ENCODE measurements at places on chromosomes 4 and X.

- DNase-seq: no peak
These were observed at the start of gene FAM13A for GRCh38 chr4:89056953-89057398. Gene FAM13A, minus strand, starts transcription at chr4:89057185. Its CDS starts 221 bp downstream, at chr4:89056964.

GRCh38 chrX:109643687-109644086, 18.7 kb upstream of the KCNE5 start:
- DNase-seq: no peak

- no peak for DNase-seq
These were observed 568 bp downstream of the NIPAL1 start for GRCh38 chr4:48017108-48017571.

GRCh38 chr4:173051716-173052115, 116.9 kb upstream of the GALNT7 start:
- no peak for DNase-seq

- DNase-seq: peak; percentile 8
These were observed 628.9 kb downstream of the TLL1 start for GRCh38 chr4:166501941-166502382.

DNA sequence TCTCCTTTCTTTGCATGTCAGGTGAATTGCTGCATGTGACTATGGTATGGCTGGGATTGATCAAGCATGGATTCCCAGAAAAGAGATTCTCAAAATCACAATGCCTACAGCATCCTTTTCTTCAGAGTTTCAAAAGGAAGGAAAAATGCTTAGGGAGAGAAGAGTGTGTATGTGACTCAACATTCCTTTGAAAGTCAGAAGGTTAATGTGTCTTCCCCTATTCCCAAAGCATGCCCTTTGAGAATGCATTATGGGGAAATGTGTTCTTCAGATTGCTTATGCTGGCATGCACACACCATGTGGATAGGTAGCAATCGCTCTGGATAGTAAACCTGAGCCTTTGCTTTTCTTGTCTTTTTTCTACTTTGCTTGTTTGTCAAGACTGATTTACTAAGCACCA, 78.5 kb downstream of the ELOVL6 start:
- DNase-seq: no peak

DNA sequence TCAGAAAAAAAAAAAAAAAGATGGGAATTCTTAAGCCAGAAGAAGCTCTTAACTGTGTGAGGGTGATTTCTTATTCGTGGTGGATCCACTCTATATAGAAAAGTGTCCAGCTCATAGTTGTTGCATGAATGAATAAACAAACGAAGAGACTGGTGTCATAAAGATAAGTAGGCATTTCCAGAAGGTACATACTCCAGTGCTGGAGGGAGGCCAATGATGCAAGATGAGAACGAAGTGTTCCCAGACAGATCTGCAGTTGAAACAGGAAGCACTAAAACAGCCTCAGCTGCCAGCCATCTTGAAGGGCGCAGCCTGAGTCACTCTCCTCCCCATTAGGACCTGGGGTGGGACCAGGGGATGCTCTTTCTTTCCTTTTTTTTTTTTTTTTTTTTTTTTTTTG, 47.4 kb upstream of the HOPX start:
- DNase-seq: no peak

DNA sequence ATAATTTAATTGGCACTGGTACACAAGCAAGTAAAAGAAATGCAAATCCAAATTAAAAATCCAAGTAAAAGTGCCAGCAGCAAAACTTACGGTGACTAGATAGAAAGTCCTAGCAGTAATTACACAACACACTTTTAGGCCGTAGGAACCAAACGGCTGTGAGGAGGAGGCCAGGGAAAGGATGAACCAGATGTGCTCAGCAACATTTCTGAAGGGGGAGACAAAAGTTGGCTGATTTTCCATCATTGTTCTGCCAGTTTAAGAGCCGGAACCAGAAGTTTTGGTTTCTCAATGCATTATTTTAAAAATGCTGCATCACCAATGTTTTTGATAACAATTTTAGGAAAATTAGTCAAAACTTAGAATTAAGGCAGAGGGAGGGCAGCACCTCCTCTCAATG, 68.7 kb upstream of the ENPP6 start:
- DNase-seq: no peak

DNA sequence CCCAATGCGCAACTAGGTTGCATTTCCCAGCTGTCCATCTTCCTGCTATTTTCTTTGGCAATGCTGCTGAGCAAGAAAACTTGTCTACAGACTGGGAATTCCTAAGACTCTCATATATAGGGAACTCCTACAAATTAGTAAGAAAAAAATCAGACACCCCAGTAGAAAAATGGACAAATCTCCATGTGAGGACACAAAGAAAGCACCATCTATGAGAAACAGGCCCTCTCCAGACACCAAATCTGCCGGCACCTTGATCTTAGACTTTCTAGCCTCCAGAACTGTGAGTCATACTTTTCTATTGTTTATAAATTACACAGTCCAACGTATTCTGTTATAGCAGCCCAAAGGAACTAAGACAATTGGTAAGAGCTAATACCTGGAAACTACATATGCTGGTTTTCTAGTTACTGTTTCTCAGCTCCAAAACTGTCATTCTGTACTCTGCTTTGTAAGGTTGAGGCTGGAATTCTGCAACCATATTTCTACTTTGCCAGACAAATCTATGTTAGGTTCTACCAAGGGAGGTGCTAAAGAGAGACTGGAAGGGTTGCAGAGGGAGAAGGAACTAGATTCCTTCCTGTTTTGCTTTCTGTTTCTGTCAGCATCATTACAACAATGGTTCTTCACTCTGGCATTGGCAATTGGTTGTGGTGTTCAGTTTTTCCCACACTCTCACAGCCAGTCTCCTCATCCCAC, 35.7 kb upstream of the FAM241A start:
- DNase-seq: no peak

- DNase-seq: no peak
These were observed 666.0 kb downstream of the GRID2 start for GRCh38 chr4:92969650-92970379.

DNA sequence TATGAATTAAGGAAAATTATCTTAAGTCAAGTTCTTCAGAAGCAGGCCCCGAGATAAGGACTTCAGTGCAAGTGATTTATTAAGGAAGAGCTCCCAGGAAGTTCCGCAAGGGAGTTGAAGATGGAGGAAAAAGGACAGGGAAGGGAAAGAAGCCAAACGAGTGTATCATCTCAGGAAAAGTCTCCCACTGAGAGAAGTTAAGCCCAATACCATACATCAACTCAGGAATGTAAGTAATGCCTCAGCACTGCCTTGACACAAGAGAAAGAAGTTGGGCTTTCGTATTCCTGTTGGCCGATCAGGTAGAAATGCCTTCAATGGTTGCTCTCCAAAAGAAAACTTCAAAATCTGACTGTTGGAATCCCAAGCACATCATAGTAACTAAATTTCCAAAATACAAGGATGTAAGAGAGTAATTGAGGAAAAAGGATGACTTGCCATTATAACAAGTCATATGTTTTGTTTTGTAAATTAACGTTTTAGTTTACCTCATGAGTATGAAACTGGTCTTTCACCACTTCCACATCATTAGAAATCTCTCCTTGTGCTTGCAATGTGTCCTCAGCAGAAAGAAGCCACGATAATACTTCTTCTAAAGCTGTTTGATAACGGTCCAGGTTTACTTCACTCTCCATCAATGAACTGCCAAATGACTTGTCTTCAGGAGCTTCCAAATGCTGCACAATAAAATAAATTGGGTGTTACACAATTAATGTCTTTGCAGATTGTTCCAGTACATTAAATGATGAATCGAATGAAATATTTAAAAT, 566.7 kb downstream of the DMD start:
- DNase-seq: no peak

GRCh38 chr4:150999086-150999485, 16.0 kb downstream of the LRBA start:
- no peak for DNase-seq

GRCh38 chrX:17882680-17883079, 21.6 kb upstream of the RAI2 start:
- no peak for DNase-seq

- no peak for DNase-seq
These were observed 76.1 kb upstream of the EMCN start for GRCh38 chr4:100593935-100594334.

DNA sequence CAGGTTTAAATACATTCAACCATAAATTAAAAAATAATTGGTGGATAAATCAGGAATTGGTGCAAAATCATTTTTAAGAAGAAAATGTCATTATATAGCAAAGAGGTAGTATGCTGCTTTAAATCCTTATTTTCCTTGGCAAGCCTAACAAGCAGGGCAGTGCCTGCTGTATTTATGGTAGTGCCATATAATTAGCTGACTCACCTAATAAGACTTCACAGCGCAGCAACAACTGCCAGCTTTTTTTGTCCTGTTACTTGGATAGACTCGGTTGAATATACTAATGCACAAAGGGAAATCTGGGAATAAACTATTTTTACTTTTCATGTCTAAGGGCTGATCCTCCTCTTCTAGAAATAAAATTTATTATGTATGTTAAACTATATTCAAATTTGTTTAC, 99.1 kb downstream of the SNCA start:
- DNase-seq: no peak

GRCh38 chrX:78029663-78030062, 60.2 kb upstream of the PGAM4 start:
- DNase-seq: peak; percentile 13

GRCh38 chrX:151974336-151975227, at the start of gene GABRE:
Gene GABRE, minus strand, starts transcription at chrX:151974676. Its CDS starts 51 bp downstream, at chrX:151974625.
- DNase-seq: no peak

GRCh38 chrX:52349681-52350080, 19.1 kb upstream of the XAGE2 start:
- no peak for DNase-seq

DNA sequence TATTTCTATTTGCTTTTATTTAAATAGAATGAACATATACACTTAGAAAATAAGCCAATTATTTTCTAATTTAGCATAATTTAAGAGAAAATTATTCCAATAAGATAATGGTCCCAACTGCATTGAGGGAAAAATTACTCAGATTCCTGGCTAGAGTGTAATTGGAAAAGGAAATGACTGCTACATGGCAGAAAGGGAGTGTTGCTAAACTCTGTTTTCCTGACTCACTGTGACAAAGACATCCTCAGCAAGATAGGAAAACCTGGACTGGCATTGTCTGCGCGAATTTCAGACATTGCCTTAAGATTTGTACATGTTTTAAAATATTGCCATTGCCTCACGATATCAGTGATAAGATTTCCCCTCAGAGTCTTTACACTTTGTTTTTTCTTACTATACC, 8.2 kb downstream of the TNIP3 start:
- no peak for DNase-seq

- no peak for DNase-seq
These were observed 119.8 kb upstream of the ATP6AP2 start for GRCh38 chrX:40460926-40461325.

GRCh38 chrX:39381422-39381821, 580.2 kb downstream of the MID1IP1 start:
- DNase-seq: no peak

- DNase-seq: no peak
These were observed 460.1 kb upstream of the SLIT2 start for GRCh38 chr4:19791422-19792123.

GRCh38 chr4:164828955-164829354, 48.0 kb upstream of the APELA start:
- no peak for DNase-seq

DNA sequence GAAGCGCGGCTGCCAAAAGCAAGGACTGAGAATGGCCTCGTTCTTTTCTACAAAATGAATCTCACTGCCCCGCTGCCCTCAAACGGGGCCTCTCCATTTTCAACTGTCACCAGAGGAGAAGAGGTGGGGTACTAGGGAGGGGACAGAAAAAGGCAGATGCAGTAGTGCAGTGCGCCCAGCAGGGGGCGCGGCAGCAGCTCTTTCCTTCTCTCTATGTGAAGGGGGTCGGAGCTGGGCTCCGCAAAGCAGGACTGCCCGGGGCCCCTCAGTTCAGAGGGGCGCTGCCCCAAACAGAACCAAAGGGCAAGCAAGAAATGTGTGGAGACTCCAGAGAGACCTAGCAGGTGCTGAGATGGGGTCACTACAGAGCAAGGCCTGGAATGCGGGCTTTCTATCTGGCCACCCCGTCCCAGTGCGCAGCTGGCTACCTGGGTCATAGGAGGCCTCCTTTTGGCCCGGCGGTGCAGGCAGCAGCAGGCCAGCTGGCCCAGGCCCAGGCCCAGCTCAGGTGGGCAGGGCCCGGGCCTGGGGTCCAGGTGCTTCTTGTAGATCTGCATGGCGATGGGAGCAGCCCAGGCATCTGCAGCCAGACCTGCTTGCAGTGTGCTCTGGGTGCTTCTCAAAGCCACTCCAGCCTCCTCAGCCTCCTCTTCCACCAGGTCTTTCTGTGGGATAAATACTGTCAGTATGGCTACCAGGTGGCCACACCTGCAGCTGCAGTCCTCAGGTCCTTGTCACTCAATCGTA, 5.9 kb downstream of the IRAK1 start:
- DNase-seq: peak; percentile 50

- no peak for DNase-seq
These were observed 125.7 kb downstream of the SH3KBP1 start for GRCh38 chrX:19761554-19762295.

DNA sequence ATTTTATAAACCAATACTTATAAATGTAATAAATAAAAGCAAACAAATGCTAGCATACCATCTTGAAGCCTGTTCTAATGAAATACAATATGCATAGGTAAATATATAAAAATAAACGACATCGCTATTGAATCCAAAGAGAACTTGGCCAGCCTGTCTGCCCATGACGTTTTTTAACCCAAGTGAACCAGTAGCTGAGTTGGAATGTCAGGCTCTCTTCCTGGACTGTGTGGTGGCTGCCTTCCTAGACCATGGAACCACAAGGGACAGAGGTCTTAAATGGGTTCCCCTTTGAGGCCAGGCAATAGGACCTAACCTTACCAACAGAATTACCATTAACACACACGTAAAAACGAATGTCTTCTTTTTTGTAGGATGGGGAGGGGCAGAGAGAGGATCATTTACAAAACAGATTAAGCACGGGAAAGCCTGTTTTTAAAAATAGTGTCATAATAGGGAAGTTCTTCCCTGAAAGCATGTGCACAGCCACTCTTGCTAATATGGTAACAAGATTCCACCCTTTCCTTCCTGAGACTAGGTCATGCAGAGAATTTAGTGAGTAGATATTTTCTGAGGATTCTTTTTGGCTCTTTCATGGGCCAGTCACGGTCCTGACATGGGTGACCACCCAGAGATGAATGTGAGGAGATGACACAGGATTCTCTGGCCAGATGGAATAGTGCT, 69.4 kb upstream of the ACSL1 start:
- DNase-seq: no peak

DNA sequence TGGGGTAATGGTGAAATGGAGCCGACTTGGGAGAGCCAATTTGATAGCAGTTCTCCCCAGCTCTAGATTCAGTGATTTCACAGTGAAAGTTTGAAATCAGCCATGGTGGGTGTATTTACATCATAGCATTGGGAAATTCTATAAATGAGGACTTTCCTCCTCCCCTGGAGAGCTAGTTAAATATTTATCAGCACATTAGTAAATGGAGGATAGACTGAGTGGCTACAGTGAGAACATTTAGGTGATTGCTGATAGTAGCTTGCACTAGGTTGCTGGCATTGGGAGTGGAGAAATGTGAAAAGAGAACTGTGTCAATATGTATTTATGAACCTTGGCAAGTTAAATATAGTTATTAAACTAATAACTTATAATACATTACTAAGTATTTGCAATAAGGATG, 347.3 kb downstream of the CCSER1 start:
- no peak for DNase-seq

- DNase-seq: no peak
These were observed 177.1 kb downstream of the NHS start for GRCh38 chrX:17552044-17552650.

GRCh38 chrX:154013001-154013421, 6.7 kb downstream of the IRAK1 start:
- DNase-seq: no peak
